HCEC 1CT (cell line): ENCODE measurements at places on chromosomes 2 and 18.

DNA sequence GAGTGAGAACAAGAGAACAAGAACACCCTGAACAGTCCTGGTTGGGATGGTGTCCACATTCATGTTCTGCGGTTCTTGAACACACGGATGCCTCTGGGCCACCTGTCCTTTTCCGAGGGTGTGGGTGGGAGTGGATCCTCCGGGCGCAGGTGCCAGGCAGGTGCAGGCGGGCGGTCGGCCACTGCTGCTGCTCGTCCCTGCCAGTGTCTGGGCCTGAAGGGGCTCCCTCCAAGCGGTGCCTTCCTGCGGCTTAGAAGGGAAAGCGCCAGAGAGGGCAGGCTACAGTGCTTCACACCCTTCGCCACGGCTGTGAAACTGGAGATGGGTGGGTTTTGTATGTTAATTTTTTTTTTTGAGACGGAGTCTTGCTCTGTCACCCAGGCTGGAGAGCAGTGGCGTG is 8.0 kb upstream of the D2HGDH start:
- DNase-seq = no peak

DNA sequence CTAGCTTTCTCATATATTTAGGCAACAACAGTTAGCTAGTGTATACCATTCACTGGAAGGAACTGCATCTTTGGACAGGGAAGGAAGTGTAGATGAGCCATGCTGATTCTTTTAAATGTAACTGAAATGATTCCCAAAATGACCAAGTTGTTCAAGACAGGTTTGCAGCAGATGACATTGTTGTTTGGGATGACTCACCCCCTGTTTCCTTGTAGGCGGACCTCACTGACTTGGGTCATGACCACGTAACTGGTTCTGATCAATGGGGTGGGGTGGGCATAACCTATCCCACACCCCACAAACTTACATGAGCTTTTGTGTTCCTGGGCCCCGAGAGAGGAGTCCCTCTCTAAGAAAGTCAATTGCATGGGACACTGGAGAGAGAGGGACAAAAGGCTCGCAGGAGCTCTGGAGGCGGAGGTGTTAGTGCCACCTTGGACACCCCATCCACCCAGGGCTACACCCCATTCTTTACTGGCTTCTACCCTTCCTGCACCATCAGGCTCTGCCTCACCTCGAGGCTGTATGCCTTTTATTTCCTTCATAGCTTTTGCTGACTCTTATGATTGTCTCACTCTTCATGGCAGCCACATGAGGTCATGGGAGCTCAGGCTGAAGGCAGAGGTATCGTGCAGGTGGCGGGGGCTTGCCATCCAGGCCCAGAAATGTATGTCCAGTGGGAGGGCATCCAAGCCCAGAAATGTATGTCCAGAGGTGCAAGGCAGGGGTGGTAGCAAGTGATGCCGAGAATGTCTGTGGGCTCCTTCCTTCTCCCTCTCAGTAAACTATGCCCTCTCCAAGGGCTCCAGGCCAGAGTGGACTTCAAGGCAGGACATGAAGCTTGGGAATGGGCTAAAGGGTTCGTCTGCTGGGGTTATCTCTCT is 108.0 kb downstream of the TWIST2 start:
- DNase-seq = peak; percentile 49

GRCh38 chr2:228942856-228943255 is 328.2 kb downstream of the PID1 start:
- no peak for DNase-seq

DNA sequence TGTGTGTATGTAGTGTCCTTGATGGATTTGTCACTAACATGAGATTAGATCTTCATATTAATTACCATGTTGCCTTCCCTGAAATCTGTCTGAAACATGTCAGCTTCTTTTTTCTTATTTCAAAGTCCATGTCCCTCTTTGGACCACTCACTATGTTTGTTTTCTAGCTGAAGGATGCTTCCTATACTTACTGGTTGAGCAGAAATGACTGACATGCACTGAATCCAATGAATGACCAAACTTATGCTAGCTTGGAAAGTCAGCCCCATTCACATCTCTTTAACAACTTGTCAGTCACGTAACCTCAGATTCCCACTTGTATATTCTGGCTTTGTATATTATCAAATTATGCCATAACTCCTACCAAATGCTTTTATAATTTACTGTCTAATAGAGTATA is 69.9 kb upstream of the STK39 start:
- DNase-seq = no peak

GRCh38 chr2:217086038-217086522 is 226.2 kb upstream of the TNP1 start:
- DNase-seq = peak; percentile 79

DNA sequence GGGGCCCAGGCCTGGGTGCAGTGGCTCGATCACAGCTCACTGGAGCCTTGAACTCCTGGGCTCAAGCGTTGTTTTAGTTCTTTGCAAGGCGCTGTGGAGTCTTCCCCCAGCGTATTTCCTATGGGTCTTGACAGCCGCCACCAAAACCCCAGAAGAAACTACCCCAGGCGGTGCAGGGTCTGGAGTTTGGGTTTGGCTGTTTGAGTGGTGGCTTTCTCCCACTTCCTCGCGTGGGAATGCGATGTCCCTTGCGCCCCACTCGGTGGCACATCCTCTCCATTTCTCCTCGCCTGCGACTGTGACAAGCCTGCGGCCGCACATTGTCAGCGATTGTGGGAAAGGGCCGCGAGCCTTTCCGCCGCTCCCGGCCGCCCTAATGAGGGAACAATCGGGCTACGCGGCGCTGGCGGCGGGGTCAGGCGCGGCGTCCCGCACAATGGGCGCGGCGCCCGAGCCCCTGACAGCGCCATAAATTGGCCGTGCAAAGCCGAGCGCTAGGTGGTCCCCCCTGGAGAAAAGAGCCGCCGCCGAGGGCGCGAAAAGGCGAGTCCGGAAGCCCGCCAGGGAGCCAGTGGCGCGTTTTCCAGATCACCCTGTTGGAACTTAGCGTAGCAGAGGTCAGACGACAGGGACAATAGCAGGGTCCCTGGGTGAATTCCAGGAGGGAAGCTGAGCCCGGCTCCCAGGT is 194.9 kb upstream of the POU3F3 start:
- DNase-seq = no peak

DNA sequence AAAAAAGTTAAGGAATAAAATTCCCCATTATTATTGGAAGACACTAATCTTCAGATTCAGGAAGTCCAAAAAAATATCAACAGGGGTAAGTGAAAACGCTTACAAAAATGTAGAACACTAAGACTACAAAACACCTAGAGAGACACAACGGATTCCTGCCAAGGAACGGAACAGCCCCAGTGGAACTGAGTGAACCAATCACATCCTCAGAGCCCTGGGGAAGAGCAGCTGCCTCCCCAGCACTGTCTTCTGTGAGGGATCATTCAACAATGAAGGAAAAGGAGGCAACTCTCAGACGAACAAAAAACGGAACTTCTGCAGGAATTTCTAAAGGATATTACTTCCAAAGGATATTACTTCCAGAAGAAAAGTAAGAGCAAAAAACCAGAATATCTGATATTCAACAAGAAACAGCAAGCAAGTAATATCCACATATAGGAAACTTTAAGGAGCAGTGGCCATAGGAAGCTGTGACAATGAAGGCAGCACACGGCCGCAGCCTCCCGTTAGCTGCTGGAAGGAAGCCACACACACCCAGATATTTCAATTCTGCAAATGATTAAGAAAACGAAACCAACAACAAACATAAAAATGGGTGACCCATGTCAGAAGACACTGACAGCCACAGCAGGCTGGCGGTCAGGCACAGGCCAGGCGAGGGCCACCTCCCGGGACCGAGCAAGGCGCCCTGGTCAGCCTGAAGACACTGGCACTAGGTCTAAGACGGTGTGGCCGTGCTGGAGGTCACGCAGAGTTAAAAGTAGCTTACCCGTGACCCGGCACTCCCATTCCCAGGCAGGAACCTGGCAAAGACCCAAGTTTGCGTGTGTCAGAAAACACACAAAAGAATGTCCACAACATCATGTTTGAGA is 81.8 kb downstream of the HDAC4 start:
- DNase-seq = peak; percentile 19

- DNase-seq = peak; percentile 17
These were observed 4.8 kb upstream of the TMEM37 start for GRCh38 chr2:119426801-119427395.
